ENCODE measurements at places on chromosomes 3 and 15.

DNA sequence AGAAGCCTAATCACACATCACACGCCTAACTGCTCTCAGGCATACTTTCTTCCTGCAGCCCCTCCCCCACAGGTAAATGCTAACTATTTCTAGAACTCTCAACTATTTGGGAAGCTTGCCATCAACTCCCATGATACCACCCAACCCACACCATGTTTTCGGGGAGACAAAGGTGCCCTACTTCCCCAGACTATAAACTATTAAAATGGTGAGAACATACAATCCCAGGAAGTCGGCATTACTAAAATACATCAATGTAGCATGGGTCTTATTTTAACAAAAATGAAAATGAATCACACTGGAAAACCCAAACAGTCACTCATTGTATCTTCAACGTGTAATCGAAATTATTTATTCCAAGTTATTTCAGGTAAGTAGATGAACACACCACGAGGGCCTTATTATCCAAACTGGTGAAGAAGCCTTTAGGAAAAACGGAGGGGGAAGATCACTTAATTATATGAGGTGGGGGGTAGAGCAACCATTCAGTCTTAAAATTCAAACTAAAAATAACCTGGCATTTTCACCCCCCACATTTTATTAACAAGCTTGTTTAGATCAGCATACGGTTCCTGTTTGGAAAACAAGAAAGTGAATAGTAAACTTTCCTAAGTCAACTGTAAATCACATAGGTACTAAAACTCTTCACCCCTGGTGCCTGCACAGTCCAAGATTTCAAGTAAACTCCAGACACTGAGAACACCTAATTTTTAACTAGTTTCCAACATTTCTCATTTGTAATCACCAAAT is 1.9 kb downstream of the TBL1XR1 start:
- DNase-seq = no peak

GRCh38 chr3:12822725-12823373 is 18.5 kb downstream of the RPL32 start:
- no peak for DNase-seq

DNA sequence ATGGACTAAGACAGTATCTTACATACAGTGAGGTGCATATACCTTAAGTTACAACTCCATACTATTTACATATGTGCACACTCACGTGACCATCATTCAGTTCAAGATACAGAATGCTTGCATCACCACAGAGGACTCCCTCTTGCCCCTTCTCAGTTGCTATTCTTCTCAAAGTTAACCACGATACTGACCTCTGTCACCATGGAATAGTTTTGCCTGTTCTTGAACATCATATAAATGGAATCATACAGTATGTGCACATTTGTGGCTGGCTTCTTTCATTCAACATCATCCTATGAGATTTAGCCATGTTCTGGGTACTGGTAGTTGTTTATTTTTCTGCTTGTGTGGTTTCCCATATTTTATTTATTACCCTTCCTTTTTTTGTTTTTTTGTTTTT is 10.4 kb upstream of the ZSCAN2 start:
- DNase-seq = no peak

DNA sequence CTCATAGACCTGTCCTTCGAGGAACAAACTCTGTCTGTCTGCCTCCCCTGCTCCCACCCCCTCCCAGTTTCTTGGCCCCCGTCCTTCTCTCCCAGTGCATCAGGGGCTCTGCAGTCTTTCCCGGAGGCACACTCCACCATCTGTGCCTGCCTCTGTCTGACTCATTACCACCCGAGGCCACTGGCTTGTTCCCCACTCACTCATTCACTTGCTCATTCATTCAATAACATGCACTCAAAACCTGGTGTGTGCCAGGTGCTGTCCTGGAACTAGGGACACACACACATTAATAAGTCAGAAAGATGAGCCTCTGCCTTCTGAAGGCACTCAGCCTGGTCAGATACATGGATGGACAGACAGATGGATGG is 12.4 kb downstream of the AMIGO3 start:
- no peak for DNase-seq

DNA sequence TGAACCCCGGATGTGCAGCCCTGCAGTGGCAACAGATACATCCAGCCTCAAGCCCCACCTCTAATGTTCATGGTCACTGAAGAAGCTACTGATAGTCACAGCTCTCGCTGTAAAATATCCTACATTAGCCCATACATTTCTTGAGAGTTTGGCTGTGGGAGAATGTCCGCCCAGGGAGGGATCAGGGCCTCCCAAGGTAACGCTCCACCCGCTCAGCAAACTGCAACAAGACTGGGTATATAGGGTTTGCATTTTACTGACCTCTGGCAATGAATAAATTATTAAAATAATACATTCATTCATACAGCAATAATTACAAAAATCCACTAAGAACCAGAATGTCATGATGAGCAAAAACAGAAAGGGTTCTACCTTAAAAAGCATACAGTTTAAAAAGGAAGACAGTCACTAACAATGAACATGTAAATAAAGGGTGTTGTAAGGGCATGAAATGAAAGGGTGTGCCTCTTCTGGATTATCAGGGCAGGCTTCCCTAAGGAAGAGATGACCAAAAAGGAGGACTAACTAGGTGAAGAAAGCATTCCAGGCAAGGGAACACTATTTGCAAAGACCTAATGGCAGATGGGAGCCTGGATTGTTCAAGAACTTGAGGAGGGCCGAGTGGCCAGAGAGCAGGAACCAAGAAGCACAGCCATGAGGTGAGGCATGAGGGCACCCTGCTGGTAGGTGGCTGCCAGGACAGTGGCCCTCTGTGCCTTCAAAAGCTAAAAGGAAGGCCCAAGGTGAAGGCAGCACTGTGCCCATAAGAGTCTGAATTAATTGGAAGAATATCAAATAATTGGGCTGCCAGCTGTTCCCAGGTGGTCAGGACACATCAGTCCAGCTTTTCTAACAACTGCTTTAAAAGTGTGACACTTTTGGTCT is 28.1 kb upstream of the CTDSPL start:
- DNase-seq = no peak

DNA sequence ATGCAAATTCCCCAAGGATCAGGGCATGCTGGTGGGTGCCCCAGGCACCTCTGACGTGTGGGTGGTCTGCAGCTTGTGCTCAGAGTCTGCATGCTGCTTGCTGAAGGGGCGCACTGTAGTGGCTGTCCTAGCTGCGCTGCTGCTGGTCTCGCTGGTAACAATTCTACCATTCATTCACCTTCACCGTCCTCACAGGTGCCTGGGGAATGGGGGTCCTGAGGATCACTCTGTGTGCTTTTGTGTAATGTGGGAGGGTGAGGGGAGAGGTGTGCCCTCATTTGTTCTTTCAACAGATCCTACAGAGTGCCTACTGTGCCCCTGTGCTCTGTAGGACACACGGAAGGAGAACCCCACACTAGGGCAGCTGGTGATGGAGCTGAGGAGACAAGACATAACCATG is 2.1 kb upstream of the ITGA11 start:
- DNase-seq = peak; percentile 44

- no peak for DNase-seq
Measured at GRCh38 chr3:158273656-158274055, 163.8 kb downstream of the RSRC1 start.

- DNase-seq = peak; percentile 31
Measured at GRCh38 chr3:126364130-126364695, 7.0 kb upstream of the KLF15 start.

- no peak for DNase-seq
Measured at GRCh38 chr15:52206446-52206845, 15.3 kb upstream of the GNB5 start.

GRCh38 chr3:127758013-127758412 is 64.3 kb downstream of the MGLL start:
- peak; percentile 22 for DNase-seq

DNA sequence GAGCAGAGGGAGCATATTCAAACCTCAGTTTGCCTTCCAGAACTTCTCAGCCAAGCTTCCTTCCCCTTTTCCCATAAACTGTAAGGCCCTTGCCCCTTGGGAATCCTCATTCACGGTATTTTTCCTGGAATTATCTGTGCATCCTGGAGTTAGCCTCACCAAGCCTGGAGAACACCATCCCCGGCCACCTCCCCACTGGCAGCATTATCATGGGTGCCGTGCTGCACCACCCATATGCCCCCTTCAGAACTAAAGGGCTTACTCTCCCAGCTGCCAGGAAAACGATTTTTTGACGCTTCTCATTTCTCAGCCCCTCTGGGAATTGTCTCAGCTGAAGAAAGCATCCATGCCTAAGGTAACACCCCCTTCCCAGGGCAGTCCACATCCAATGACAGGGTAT is 20.9 kb upstream of the TBC1D21 start:
- DNase-seq = peak; percentile 42

GRCh38 chr15:70063261-70063925 is 34.3 kb downstream of the TLE3 start:
- no peak for DNase-seq

DNA sequence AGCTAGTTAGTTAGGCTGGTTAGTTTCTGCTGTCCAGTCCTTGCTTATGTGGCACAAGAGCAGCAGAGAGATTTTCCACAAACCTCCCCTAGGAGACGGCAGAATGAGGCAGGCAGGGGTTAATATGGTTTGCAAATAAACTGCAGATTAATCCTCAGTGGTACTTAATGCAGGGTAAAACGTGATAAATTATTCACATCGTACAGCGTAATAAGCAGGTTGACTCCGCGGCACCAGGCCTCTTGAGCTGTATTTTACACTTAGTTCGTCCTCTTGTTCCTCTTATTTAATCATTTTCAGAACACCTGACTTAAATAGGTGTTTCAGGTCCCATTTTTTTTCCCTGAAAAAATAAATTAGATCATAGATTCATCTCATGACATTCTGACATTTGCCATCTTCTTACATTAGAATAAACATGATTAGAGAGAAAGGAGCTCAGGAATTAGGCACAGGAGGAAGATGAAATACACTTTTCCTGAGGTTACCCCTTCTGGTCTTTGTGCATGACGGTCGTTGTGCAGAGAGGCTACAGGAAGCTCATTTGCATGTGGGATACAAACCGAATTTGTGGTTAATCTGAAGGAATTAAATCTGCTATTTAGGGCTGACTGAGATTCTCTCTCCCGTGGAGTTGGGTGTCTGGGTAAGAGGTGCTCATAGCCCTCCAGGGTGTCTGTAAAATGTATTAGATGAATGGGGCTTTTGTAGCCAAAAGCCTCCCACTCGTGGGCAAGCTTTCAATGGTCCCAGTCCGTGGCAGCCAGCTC is 27.1 kb upstream of the VPS8 start:
- DNase-seq = no peak

DNA sequence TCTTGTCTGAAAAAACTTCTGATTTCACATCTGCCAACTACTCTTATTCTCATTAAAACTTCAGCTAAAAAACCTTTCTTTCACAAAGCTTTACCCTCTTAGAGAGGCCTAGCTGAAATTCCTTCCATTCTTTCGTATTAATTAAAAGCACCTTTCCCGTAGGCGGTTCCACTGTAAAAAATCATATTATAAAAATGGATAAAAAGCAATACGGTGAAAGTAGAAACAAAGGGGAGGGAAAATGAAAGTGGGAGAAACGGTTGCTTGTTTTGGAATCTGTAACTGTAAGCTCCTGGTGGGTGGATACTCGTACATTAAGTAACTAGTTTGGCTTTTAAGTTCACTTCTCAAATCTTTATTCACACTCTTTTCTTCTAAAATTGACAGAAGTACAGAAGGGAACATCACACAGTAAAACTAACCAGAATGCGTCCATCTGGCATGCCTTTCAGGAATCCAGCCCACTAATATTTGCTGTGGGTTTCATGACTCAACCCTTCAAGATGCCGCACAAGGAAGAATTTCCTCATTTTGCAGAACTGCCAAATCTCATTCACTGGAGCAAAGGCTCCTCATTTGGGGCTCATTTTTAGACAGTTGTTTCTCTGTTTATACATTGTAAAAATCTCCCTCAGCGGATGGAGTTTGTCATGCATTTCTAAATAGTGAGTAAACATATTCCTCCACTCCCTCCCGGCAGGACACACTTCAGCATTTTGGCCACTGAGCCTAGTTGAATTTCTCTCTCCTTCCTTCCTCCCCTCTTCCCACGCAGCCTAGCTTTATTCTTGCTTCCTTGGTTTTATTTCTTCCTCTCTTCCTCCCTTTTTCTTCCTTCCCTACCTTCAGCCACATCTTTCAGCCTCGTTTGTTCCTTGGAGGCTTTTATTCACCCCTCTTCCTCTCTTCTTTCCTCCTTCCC is 419.5 kb upstream of the NAALADL2 start:
- DNase-seq = no peak

DNA sequence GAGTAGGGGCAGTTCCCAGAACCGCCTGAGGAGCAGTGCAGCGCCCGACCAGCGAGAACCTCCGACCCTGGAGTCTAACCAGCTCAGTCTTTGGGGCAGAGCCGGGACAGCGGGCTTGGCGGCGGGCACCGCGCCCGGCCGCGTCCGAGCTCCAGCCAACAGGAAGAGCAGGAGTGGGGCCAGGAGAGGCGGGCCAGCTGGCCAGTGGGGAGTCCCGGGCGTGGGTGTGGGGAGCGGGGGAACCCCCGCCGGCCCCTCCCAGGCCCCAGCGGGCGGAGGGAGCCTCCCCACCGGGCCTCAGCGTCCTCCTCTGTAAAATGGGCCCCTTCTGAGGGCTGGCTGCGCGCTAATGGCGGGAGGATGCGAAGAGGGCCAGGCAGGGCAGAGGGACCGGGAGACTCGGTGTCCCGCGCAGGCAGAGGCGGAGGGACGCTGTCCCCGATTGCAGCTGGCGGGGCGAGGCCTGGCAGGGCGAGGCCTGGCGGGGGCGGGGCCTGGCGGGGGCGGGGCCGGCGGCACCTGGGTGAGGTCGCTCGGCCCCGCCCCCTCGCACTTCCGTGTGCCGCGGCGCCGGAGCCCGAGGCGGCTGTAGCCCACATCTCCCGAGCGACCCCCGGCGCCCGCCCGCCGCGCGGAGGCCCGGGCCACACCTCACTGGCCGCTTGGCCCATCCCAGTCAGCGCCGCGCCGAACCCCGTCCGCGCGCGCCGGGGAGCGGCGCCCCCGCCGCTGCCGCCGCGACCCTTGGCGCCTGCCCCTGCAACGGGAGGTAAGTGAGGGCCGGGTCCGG is at the start of gene PRKCD:
Gene PRKCD (plus strand): TSS at position 550 of the 790 bp plus-strand sequence. CDS start 17,214 bp downstream, outside the sequence.
- peak; percentile 80 for DNase-seq

DNA sequence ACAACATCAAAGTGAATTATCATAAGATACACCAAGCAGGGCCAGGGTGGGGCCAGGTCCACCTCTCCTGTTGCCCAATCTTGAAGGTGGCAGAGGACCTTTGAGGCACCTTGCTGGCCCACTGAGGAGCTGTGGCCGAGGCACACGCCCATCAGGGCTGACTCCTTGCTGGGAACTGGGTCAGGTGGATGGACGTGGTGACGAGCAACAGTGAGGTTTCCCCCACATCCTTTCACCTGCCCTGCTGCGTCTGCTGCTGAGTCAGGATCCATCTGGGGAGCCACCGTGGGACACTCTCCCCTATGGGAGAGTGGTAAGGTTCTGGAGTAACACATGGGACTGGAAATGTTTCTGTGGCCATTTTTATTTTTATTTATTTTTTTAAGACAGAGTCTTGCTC is 17.3 kb upstream of the FURIN start:
- DNase-seq = no peak

- DNase-seq = no peak
Measured at GRCh38 chr3:5277612-5278236, 90.2 kb downstream of the EDEM1 start.
